Kidney (tissue), 22 donors: ENCODE measurements at places on chromosomes 16 and 17.
A peak's percentile ranks its signal among the peaks of the same experiment; 100 is the strongest.

DNA sequence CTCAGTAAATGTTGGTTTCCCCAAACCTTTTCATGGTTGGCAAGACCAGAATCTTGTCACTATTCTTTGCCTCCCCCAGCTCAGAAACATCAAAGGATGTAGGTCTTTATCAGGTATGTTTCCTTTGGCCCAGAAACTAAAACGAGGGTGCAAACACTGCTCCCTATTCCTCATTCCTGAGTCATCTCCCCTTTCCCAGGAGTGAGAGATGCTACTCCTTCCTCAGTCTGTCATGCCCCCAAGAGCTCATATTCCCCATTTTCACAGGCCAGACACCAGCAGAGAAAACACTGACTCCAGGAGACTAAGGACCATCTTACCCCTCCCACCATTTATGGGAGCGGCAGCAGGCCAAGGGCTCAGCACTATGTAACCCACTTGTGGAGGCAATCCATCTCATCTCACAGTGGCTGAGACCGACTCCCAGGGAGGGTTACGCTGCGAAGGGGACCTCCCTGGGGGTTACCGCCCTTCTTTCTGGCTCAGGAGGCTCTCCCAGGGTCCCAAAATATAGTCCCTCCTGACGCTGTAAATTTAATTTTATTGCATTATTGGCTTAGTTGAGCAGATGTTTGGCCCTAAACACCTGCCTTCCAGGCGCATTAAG lies 1.5 kb downstream of the GEMIN4 start:
- no peaks in the 10 kb centered on the region for H3K27me3 ChIP-seq
- H3K4me3 ChIP-seq = no peak overlapping the region
- H3K27ac ChIP-seq = no peak overlapping the region
- no peak for DNase-seq

DNA sequence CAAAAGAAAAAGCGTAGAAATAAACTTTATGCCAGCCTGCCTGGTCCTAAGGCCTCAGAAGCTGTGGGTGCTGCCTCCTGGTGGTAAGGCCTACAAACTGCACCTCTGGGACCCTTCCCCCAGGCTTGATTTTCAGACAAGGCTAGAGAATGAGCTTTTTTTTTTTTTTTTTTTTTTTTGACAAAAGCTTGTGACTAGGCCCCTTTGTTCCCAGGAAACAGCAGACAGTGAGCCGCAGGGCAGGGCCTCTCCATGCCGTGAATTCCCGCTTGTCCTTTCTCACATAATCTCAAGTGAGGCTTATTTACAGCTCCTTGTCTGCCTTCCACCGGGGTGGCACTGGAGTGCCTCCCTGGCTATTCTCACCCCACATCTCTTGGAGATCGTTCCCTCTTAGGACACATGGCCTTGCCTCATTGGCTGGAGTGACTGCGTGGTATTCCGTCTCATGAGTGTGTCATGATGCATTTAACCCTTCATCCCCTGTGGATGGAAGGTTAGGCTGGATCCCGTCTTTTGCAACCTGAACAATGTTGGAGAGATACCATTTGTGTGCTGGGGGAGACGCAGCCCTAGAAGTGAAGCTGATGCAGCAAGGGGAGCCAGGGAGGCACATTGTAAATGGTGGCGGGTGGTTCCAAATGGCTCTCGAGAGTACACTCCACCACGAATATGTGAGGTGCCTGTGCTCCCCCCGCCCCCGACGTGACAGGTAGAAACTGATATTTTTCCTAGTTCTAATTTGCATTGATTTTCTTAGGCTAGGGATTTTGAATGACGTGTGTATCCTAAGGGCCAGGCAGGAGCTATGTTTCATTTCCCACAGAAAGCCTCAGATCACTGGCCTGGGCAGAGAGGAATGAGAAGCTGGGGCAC lies 49.6 kb downstream of the USP22 start:
- H3K27ac ChIP-seq = no peak overlapping the region
- no peaks in the 10 kb centered on the region for H3K4me1 ChIP-seq
- DNase-seq = peak; percentile 88
- H3K27me3 ChIP-seq = no peaks in the 10 kb centered on the region

GRCh38 chr17:13735444-13735843 lies 133.7 kb upstream of the HS3ST3A1 start:
- H3K36me3 ChIP-seq = no peaks in the 10 kb centered on the region
- no peak overlapping the region for H3K4me3 ChIP-seq
- no peak overlapping the region for H3K27ac ChIP-seq
- no peaks in the 10 kb centered on the region for H3K4me1 ChIP-seq
- DNase-seq = no peak

DNA sequence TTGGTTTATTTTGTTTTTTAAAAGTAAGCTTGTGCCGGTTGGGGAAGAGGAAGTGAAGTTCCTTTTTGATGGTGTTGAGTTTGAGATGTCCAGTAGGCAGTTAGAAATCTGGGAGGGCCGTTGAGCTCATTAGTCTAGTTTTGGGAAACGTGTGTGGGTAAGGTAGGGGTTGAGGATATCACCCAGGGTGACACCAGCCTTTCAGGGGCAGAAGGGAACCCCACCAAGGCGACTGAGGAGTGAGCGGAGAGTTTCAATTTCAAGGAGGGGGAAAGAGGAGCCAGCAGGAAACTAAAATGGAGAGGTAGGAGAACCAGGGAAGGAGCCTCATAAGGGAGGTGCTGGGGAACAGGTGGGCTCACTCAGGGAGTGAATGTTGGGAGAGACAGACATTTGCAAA lies 22.7 kb downstream of the HAPSTR1 start:
- H3K4me3 ChIP-seq = no peak overlapping the region
- H3K36me3 ChIP-seq = peaks cover 6% of the 10 kb centered on the region
- H3K27ac ChIP-seq = no peak overlapping the region
- H3K27me3 ChIP-seq = no peaks in the 10 kb centered on the region

DNA sequence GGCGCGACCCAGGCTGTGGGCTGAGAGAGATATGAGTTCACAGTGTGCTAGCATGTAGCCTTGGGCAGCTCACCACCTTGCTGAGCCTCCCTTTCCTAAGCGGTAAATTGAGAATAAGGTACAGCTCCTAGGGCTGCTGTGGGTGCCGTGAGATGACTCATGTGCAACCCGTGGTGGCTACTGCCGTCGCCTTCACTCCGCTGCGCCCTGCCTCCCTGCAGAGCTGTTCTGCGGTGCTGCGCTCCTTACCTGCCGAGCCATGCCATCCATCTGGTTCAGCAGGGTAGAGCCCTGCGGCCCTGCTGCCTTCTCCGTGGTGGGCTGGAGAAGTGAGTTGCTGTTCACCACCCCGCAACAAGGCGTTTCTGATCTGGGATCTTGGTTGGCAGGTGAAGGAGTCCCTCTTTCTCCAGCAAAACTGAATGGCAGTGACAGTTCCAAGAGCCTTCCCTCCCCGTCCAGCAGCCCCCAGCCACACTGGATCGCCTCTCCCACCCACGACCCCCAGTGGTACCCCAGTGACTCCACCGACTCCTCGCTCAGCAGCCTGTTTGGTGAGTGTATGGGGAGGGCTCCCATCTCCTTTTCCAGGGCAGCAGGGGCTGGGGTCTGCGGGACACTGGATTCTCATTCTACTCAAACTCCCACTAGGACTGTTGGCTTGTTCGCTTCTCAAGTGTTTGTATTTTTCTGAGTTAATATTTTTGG lies 9.3 kb upstream of the JPT2 start:
- H3K4me3 ChIP-seq = no peak overlapping the region
- H3K27me3 ChIP-seq = no peaks in the 10 kb centered on the region

- H3K4me1 ChIP-seq = no peaks in the 10 kb centered on the region
- H3K36me3 ChIP-seq = no peaks in the 10 kb centered on the region
- H3K4me3 ChIP-seq = no peak overlapping the region
- no peak for DNase-seq
- H3K27me3 ChIP-seq = no peaks in the 10 kb centered on the region
Observed at GRCh38 chr16:82322177-82322576, 152.2 kb upstream of the MPHOSPH6 start.

DNA sequence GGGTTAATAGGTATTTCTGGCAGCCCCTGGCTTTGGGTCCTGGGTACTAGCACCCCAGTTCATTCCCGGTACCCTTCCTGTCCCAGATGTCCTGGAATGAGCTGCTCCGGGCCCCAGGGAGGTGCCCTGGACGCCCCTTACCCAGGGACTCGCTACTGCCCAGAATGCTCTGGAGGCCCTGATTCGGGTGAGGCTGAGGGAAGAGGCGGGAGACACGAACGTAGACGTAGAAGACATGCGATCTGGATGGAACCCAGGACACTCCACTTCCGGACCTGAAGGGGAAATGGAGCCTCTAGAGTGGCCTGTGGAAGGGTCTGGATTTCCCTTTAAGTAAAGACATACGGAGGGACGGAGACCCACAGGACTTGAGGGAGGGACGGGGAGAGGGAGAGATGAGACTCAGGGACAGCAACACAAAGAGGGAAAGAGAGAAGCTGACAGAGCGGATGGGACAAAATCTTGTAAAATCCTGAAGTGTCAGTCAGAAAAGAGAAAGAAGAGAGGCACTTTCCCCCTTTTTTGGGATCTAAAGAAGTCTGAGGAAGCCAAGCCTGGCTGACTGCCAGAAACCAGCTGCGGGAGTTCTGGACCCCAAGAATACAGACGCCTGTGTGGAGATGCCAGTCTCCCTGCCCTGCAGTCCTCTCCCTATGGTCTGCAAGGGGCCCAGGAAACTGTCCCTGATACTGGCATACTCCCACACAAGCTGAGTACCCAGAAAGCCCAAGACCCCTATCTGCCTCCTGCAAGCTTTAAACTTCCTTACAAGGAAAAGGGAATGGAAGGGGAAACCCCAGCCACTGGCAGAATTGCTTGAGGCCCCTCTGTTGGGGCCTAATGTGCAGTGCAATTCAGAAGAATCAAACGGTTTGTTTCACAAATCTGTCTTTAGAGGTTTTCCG lies 1.0 kb upstream of the HOXB13 start:
- H3K4me1 ChIP-seq = peaks cover 7% of the 10 kb centered on the region
- H3K27me3 ChIP-seq = peaks cover 92% of the 10 kb centered on the region
- no peak overlapping the region for H3K4me3 ChIP-seq
- no peaks in the 10 kb centered on the region for H3K36me3 ChIP-seq

GRCh38 chr17:48064638-48065037 lies 16.5 kb downstream of the NFE2L1 start:
- no peak overlapping the region for H3K27ac ChIP-seq
- H3K4me3 ChIP-seq = no peak overlapping the region
- no peaks in the 10 kb centered on the region for H3K4me1 ChIP-seq
- no peak for DNase-seq
- no peaks in the 10 kb centered on the region for H3K27me3 ChIP-seq
- H3K36me3 ChIP-seq = peaks cover 39% of the 10 kb centered on the region

DNA sequence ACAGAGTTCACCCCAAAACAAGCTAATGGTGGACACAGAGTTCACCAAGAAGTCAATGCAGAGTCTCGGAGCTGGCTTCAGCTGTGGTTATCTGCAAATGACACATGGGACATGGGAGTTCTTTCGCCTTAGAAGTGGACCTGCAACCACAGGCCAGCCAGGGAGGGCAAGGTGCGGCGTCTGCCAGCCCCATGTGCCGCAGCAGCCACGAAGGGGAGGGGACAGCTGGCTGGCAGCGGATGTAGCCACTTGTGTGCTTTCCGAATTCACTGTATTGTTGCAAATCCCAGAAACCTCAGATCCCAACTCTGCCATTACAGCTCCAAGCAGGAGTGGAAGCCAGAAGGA lies 24.8 kb downstream of the LMF1 start:
- peaks cover 3% of the 10 kb centered on the region for H3K36me3 ChIP-seq
- H3K4me3 ChIP-seq = no peak overlapping the region
- DNase-seq = no peak
- H3K27me3 ChIP-seq = no peaks in the 10 kb centered on the region
- no peaks in the 10 kb centered on the region for H3K4me1 ChIP-seq

DNA sequence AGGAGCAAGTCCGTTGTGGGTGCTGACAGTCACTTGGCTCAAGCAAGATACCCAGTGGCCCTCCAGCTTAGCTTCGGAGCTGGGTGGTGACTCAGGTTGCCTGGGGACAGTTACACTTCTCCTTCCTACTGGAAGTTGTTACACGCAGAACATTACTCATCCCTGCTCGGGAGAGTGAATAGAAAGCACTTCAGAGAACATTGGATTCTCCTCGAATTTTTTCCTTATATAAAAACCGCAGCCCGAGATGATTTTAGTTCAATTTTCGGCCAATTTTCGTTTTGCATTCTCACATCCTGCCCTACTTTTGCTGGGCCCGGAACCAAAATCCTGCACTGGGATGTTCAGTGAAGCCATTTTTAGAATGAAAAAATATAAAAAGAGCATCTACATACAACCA lies 99.7 kb downstream of the ELAC2 start:
- peaks cover 4% of the 10 kb centered on the region for H3K36me3 ChIP-seq
- DNase-seq = no peak
- no peaks in the 10 kb centered on the region for H3K27me3 ChIP-seq

- H3K27me3 ChIP-seq = no peaks in the 10 kb centered on the region
- no peak overlapping the region for H3K27ac ChIP-seq
- H3K36me3 ChIP-seq = no peaks in the 10 kb centered on the region
- H3K4me3 ChIP-seq = peak overlapping the region; percentile 47
Observed at GRCh38 chr17:31842195-31843069, 16.6 kb downstream of the COPRS start.

DNA sequence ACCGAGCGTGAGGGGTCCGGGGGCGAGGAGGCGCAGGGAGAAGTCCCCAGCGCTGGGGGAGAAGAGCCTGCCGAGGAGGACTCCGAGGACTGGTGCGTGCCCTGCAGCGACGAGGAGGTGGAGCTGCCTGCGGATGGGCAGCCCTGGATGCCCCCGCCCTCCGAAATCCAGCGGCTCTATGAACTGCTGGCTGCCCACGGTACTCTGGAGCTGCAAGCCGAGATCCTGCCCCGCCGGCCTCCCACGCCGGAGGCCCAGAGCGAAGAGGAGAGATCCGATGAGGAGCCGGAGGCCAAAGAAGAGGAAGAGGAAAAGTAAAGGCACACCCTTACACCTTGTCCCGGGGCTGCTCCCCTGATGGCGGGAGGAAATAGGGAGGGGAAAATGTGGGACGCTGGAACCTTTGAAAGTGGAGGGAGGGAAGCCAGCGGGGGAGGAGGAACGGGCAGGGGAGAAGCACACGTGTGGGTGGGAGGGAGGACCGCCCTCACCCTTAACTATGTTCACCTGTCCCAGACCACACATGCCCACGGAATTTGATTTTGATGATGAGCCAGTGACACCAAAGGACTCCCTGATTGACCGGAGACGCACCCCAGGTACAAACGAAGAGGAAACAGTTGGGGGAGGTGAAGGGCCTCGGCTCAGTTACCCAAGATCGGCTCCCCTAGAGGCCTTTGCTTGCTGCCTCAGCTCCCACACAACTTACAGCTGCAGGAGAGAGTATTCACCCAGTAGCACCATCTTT lies 916 bp downstream of the PAGR1 start:
- H3K36me3 ChIP-seq = no peaks in the 10 kb centered on the region
- no peaks in the 10 kb centered on the region for H3K4me1 ChIP-seq
- peak overlapping the region; percentile 91 for H3K4me3 ChIP-seq
- peak; percentile 93 for DNase-seq

- no peaks in the 10 kb centered on the region for H3K36me3 ChIP-seq
- H3K4me1 ChIP-seq = no peaks in the 10 kb centered on the region
- H3K4me3 ChIP-seq = no peak overlapping the region
- H3K27ac ChIP-seq = no peak overlapping the region
Observed at GRCh38 chr17:31674305-31674704, 184.7 kb downstream of the COPRS start.

GRCh38 chr17:72125742-72126141 lies 4.9 kb downstream of the SOX9 start:
- H3K4me3 ChIP-seq = no peak overlapping the region
- H3K4me1 ChIP-seq = no peaks in the 10 kb centered on the region
- H3K27ac ChIP-seq = no peak overlapping the region
- H3K27me3 ChIP-seq = no peaks in the 10 kb centered on the region

GRCh38 chr17:65398040-65398787 lies 163.2 kb downstream of the AXIN2 start:
- no peaks in the 10 kb centered on the region for H3K27me3 ChIP-seq
- no peak for DNase-seq
- no peaks in the 10 kb centered on the region for H3K4me1 ChIP-seq
- no peaks in the 10 kb centered on the region for H3K36me3 ChIP-seq
- H3K4me3 ChIP-seq = no peak overlapping the region
